ENCODE measurements at places on chromosomes 1 and 21.

DNA sequence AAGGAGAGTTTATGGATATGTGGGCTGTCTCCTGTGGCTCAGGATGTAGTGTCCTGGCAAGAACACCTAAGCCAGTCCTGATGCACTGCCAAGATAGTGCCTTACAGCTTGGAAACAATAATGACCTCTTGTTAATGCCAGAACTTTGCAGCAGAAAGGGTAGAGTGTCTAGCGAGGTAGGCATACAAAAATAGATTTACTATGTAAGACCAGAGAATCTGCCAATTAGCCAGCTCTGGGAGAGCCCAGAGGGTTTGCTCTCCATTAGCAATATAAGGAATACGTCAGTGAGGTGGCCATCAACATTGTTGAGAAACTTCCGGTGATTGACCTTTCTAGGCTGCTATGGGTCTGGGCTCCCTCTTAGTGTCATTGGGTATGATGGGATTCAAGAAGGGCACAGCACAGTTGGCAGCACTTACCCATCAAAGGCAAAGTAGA, 178.5 kb upstream of the GALNT2 start:
- DNase-seq, result no peak

DNA sequence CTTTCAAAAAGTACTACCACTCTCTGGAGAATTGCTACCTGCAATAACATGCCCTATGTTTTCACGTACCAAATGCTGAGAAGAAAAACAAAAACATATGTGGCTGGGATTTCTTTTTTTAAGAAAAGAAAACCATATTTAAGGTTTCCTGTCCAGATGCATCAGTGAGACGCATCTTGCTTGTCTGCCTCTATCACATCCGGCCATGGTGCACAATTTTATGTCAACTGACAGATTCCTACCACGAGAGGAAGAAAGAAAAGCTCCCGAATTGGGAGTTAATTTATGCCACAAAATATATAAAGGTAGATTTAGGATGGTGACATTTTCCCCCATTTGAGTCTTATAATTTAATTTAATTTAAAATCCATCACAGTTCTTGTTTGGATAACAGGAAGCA, 62.3 kb upstream of the COL24A1 start:
- DNase-seq, result no peak

DNA sequence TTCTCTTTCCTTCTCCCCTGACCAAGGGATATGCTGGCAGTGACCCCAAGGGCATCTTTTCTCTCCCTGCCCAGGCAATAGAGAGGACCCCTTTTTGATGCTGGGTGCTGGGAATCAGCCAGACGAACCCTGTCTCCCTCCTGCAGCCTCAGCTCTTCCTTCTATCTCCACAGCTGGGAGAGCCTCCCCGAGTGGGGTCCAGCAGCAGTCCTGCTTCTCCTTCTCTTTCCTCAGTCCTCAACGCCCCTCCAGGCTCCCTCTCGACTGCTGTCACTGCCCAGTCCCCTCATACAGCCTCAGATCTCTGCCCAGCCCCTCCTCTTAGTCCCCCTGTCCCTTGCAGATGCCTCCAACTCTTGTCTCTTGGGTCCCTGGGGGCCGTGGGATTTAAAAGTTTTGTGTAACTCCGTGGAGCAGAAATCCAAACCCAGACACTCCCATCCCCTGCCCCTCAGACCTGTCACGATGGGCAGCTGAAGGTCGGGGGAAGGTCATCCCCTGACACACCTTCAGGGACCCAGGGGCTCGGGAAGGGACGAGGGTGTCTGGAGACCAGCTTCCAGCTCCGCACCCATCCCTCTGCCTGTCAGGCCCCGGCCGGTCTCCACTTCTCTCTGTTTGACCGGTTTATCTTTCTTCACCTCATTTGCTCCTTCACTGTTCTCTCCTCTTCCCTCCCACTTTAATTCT, 5.8 kb upstream of the ETV3L start:
- DNase-seq, result no peak

DNA sequence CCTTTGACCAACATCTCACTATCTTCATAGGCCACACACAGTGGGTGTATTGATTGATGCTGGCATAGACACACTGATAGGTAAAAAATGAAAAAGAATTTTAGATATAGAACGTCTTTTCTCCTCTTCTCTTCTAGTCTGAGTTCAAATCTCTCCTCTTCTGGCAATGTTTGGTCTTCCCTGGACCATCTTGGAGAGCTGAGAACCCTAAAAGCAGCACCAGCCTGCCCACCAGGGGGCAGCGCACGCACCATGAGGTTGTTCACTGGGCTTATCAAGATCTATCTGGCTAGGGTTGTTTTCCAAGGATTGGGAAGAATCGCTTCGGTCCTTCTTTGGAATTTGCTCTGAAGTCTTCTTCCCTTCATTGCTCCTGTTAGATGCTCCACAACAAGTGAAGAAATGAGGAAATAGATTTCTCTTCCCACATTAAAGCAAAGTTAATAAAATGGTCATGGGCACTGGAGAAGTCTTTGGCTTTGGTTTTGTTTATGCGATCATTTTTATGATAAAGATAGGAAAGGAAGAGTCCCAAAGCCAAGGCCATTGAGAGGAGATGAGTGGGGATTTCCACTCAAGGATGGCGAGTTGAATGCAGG, 104.0 kb upstream of the OLIG2 start:
- no peak for DNase-seq

GRCh38 chr1:43565600-43566360, 35.1 kb downstream of the PTPRF start:
- no peak for DNase-seq

- DNase-seq, result no peak
Measured at GRCh38 chr1:4670265-4670664, 15.9 kb downstream of the AJAP1 start.

- no peak for DNase-seq
Measured at GRCh38 chr1:202061055-202061454, 50.7 kb downstream of the ELF3 start.

- no peak for DNase-seq
Measured at GRCh38 chr21:17828223-17828622, 9.1 kb upstream of the C21orf91 start.

DNA sequence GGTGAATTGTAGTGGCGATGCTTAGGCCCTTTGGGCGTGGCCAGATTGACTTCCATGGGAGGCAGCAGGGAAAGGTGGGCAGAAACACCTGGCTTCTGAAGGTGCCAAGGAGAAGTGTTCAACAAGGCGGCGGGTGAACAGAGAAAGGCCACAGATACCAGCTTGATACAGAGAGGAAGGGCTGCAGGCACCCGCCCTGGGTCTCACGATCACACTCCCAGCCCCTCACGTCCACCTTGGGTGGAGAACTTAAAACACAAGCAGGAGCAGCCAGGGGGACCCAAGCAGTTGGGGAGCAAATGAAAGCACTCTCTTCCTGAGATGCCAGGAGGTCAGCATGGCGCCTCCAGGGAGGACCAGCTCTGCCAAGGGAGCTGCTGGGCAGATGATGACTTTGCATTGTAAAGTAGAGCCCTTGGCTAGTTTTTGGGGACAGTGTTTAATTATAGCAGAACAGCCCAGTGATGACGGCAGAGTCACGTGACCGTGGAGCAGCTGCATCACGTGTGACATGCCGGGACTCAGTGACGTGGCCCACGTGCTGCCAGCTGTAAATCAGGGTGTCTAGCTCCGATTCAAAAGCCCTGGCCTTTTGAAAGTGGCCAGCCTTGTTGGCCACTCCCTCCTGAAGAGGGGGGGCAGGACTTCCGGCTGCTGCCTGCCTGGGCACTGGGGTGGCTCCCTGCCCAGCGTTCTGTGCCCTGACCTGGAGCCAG, 19.0 kb downstream of the SLC37A1 start:
- DNase-seq, result no peak

GRCh38 chr1:225430301-225430700, 2.5 kb upstream of the LBR start:
- DNase-seq, result no peak
